SW 1271 (cell line): ENCODE measurements at places on chromosomes 12 and 14.

DNA sequence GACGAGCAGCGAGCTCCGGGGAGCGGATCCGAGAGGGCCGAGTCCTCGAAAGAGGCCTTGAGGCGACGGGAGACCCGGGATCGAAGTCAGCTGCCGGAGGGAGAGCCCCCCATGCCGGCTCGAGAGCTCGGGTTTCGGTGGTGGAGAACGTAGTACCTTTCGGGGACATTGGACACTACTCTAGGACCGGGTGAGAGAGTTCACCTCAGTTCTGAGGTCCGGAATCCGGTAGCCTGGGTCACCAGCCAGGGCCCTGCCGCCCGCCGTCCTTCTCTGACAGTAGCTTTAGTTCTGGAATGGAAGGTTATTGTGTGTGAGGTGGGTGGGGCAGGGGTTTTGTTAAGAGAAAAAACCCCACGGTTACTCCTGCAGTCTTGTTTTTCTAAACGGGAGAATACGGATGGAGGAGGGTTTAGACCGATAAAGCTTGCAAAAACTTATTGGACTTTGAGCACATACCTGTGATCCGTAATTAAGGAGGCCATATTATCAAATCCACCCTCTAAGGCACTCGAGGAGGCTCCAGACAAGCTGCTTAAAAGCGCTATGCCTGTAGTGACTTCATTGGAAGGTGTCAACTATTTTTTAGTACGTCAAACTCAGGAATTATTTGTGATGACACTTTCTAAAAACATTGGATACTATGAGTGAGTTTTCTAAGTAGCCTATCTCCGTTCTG lies 765 bp downstream of the SCYL2 start:
- DNase-seq = peak; percentile 43

- DNase-seq = no peak
These were observed 273.1 kb downstream of the DIO2 start for GRCh38 chr14:79938185-79938584.

DNA sequence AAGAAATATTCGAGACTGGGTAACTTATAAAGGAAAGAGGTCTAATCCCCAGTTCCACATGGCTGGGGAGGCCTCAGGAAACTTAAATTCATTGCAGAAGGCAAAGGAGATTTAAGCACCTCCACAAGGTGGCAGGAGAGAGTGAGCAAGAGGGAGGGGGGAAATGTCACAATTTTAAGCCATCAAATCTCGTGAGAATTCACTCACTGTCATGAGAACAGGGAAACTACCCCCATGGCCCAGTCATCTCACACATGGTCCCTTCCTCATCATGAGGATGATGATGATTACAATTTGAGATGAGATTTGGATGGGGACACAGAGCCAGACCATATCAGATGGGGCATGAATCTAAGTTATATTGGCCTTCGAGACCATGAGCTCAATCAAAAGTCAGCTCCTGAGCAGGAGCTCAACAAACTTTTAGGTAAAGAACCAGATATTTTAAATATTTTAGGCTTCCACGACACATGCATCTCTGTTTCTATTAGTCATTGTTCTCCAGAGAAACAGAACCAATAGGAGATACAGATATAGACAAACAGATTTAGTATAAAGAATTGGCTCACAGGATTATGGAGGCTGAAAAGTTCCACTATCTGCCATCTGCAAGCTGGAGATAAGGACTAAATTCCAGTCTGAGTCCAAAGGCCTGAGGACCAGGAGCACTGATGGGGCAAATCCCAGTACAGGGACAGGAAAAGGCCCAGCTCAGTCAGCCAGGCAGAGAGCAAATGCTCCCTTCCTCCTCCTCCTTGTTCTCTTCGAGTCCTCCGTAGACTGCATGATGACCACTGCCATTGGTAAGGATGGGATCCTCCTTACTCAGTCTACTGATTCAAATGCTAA lies 24.9 kb downstream of the DGLUCY start:
- DNase-seq = peak; percentile 5

DNA sequence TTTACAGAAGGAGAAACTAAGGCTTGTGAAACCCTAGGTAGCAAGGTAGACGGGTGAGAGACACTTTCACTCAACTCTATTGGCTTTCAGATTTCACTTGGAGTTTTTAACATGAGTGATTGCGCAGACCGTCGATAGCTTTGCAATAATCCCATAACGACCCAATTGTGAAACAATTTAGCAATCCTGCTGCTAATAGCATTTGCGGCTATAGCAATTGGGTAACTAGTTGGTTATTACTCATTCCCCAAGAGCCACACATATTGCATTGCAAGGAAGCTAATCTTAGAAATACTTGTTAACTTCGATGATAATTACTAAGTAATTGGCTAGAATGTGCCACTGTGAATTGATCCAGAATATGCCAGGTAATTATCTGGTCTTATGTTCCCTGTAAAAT lies 159.9 kb upstream of the NOS1 start:
- DNase-seq = no peak
